ENCODE measurements at places on chromosomes 4 and X. TPM values are rescaled to one million over a fixed set of nuclear protein-coding genes. Genes with fewer than 3 reads are reported as not detected.

DNA sequence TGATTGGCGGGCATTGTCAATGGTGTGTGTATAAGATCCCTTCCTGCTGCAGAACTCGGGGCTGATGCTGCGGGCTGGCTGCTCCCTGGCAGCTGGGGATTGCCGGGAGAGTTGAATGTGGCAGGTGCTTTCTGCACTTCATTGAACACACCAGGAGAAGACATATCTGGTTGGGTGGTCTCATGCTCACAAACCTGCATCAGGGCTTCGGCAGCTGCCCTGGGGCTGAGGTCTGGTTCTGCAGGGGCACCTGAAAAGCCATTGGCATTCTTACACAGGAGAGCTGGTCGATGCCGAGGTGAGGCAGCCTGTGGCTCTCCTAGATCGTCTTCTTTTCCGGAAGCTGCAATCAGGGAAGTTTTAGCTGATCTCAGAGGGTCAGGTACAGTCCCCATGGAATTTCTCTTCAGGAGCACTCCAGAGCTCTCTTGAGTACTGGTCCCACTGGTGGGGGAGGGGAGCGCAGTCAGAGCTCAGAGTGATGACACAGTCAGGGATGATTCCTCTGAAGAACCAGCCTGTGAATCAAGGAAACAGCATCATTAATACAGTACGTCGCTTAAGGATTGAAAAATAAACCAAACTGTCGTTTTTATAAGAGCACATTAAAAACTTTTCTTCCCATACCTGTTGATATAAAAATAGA lies 57.8 kb downstream of the GPRIN3 start:
- ATAC-seq = no peak

Gene RTL9
- total RNA-seq = not detected

- ATAC-seq = no peak
These were observed 24.1 kb downstream of the EMCN start for GRCh38 chr4:100493756-100494155.

DNA sequence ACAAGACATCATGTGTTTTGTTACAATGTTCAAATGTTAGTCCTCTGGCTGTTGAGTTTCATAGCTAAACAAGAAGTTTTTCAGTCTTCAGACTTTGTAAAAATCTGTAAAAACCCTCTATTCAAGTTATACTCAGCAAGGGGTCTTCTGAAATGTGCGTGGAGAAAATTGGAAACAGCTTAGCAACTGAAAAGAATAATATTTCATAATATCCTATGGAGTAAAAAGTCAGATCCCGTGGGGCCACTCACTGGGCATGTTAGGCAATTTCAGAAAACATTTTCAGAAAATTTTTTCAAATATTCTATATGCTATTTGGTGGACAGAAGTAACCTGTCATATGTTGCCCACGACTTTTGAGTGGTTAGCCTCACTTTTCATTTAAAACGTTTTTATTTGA lies 118.3 kb downstream of the CORIN start:
- ATAC-seq = no peak

Gene HPGD
- 50.5 TPM for total RNA-seq

Measured in esophagus mucosa (tissue), 1 donor.